ENCODE measurements at places on chromosomes 5 and 9.

DNA sequence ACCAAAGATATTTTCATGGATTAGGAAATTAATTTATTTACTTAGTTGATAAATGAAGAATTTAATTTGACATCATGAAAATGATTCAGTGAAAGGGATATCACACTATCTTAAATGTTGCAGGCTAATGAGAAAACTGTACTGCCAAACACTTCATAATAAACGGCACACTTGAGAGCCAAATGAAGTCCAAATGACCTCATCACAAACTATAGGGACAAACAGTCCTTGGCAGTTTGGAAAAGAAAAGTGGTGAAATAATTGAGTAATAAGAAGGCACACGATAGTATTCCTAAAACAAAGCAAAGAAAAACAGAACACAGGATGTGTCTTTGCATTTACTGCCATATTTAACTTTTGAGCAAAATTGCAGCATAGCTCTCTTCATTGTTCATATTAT lies 116.9 kb upstream of the TLR4 start:
- DNase-seq: no peak

GRCh38 chr9:2709645-2710101 lies 7.6 kb upstream of the KCNV2 start:
- no peak for DNase-seq

DNA sequence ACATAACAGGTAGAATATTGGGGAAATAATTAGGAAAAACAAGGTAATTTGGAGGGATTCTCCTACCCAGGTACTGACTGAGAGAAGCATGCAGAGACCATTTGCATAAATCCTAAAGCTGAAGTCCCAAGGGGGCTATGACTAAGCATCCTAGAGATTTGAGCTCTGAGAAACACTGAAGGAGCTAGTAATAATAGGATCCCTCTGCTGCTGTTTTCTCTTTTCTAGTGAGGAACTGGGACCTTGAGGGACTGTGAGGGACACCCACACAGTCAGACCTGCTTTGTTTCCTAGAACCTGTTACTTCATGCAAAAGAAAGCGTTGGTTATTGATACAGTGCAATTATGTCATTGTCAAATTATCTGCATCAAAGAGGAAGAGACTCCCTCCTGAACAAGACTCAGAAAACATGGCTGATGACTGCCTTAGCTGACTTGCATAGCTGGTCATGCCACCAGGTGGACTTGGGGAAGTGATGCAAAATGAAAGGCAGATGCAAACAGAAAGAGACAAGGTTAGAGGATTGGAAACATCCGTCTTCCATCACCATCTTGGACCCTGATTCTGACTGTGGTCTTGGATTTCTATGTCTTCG lies 335.4 kb downstream of the NTRK2 start:
- DNase-seq: no peak

DNA sequence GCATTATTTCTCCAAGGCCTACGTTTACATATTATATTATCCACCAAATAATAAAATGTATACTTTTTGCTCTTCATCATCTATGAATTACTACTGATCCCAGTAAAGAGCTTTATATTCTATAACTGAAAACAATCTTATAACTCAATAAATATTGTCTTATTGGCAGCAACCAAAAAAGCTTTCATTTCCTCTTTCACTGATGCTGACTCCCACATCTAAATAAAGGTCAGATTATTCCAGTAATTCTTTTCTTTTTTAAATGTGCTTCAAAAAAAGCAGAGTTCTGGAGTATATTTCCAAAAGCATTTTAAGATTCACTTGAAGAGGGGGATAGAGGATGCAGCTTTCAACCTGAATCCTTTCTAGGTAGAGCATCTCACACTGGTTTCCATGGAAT lies 75.3 kb upstream of the NR4A3 start:
- no peak for DNase-seq

DNA sequence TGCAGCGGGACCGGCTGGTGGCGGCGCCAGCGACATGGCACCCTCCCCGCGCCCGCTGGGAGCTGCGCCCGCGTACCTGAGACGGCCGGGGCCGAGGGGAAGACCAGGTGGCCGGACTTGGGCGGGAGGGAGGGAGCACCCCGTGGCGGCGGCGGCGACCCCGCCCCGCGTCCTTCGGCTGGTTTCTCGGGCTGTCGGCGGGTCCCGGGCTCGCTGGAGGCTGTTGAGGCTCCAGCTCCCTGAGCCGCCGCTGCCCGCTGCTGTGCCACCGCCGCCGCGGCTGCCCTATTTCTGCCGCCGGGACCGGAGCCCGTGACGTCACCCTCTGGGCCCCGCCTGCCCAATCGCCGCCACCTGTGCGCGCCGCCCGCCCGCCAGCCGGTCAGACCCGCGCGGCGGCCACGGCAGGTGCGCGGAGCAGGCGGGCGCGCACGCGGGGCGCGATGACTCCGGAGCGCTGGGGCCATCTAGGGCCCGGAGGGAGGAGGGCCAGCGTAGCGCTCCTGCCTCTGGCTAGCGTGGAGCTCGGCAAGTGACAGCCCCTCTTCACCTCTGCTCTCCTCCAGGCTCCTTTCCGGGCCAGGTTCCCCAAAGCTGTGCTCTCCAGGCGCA lies at the start of gene FSTL4:
Gene FSTL4, minus strand, starts transcription at position 293 of the 612 bp plus-strand sequence.
- no peak for DNase-seq

GRCh38 chr9:27802418-27802817 lies 229.1 kb upstream of the C9orf72 start:
- no peak for DNase-seq

DNA sequence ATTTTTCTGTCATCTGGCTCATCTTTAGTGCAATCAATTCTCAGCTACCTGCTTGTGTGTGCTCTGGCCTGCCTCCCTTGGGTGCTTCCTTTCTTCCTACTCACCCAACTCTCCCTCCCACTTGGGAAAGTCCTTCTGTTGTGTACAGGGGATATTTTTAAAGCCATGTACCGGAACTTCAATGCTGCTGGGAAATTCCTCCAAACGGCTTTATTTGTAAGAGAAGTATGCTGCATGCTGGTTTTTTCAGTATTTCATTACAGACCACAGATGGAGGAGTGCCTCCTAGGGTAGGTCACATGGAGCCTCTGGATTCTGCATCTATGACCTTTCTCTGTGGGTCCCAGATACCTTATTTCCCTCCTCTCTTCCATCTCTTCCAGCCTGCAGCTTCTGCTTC lies 5.4 kb upstream of the HMHB1 start:
- DNase-seq: no peak

- no peak for DNase-seq
Observed at GRCh38 chr5:20434786-20435185, 446.8 kb upstream of the CDH18 start.

- DNase-seq: no peak
Observed at GRCh38 chr5:140113180-140113698, 670 bp upstream of the PURA start.

- no peak for DNase-seq
Observed at GRCh38 chr9:119240546-119240945, 128.7 kb downstream of the BRINP1 start.

GRCh38 chr5:88688984-88689667 lies 193.9 kb downstream of the MEF2C start:
- DNase-seq: no peak

DNA sequence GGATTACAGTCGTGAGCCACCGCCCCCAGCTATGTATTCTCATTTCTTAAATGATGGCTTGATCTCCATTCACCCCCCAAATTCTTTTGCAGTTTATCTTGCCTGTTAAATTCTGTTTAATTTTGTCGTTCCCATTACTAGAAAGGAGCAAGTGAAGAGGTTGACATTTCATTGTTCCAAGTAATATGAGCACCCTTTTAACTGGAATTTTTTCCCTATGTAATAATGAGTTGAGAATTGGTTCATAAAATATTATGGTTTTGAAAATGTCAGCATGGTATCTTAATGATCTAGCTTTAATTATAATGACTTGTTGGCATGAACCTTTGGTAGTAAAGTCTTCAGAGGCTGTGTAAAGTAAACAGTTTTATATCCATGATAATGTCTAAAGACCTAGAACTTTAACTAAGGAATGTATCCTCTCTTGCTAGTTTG lies 37.4 kb downstream of the F2RL2 start:
- DNase-seq: no peak

GRCh38 chr9:28272127-28272526 lies 698.8 kb upstream of the C9orf72 start:
- no peak for DNase-seq

DNA sequence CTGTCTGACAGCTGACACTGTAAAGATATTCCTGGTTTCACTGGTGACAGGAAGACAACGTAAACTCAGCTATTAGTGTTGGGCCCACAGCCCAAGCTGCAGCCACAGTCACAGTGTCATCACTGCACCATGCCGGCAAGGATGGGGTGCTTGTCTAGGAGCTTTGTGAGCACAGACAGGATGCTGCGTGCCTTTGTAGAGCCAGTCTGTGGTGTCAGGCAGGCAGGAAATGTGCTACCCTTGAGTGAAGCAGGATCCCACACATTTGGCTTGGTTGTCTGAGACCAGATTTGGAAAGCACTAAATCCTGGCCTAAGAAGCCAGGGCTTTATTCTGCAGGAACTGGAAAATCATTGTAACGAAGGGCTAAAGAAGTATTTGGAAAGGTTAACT lies 121.6 kb upstream of the ADAMTS16 start:
- no peak for DNase-seq

DNA sequence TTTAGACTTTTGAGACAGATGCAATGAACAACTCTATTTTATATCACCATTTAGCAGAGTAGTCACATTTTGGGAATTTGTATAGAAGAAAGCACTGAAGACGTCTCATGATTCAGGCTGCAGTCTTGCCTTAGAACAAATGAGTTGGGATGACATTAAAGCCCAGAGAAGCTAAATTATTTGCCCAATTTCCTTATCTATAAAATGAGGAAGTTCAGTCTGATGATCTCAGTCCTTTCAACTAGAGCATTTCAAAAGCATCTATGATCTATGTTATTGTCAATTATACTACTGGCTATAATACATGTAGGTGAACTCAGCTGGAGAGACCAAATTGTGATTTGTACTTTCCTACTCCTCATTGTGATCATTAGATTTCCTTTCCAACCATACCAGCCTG lies 154.1 kb downstream of the OSTF1 start:
- no peak for DNase-seq

- no peak for DNase-seq
Observed at GRCh38 chr5:137336565-137337120, 162.5 kb downstream of the SPOCK1 start.

GRCh38 chr5:142432961-142433360 lies 108.1 kb upstream of the SPRY4 start:
- DNase-seq: no peak

GRCh38 chr5:78699552-78700153 lies 51.1 kb upstream of the LHFPL2 start:
- peak; percentile 97 for DNase-seq

DNA sequence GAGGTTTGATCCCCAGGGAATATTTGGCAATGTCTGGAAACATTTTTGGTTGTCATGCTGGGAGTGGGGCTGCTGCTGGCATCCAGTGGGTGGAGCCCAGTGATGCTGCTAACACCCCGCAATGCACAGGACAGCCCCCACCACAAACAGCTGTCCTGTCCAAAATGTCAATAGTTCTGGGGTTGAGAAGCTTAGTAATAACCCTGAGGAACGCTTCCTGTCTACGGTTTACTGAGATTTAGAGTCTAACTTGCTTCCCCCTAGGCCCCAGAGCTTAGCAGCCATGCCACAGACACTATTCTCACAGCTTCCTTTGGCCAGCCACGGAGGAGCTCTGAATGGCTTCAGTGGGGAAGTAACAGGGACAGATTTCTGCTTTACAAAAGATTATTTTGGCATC lies 66.5 kb downstream of the MSX2 start:
- no peak for DNase-seq

DNA sequence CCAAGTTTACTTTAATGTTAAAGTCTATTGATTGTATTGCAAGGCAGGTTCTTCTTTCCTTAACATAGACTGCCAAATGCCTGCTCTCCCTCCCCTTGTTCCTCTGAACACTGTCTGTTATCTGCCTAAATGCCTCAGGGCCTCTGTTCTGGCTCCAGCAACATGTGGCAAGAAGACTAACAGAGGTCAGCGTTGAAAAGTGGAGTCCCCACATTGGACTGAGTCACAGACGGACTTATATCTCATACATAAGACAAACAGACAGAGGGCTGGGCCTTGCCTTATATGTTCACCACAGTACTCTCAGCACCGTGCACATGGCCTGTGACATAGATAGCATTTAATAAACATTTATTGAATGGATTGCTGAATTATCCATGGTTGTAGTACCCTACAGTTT lies 91.4 kb downstream of the TSSK1B start:
- no peak for DNase-seq

GRCh38 chr9:126216826-126217225 lies 109.8 kb upstream of the MVB12B start:
- no peak for DNase-seq

DNA sequence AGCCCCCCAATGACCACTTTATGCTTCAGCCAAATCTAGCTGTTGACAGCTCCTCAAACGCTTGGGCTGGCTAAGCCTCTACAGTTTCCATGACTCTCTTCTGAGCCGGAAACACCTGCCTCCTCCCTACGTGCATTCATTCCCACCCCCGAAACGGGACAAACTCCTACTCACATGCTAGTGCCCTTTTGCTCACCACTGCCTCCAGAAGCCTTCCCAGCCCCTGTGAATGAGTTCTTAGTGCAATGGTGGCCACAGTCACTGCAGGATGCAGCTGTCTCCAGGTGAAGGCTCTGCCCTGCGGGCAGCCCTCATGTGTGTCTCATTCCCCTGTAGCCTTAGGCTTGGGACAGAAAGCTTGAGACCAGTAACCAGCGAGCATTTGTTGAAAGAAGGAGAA lies 68.8 kb upstream of the DAB2IP start:
- DNase-seq: no peak

GRCh38 chr5:96321345-96321744 lies 111.7 kb downstream of the PCSK1 start:
- DNase-seq: peak; percentile 33

GRCh38 chr9:16179566-16179965 lies 626.7 kb downstream of the CCDC171 start:
- no peak for DNase-seq

DNA sequence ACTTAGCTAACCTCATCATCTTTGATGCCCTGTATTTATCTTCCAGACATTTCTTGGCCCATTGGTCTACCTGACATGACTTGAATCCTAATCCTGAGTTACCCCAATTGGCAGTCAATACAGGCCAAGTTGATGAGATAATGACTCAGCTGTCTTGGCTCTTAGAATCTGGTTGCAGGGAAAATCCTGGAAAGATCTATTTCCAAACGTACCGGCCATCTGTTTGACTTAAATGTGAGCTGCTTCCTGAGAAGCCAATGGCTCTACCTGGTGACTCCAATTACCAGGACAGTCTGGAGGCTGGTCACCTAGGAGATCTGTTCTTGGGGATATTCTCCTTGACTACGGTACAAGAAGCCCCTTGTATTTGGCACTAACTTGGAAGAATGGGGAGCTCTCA lies 475.2 kb upstream of the BRINP1 start:
- DNase-seq: no peak

GRCh38 chr5:69224520-69224919 lies 10.2 kb upstream of the CDK7 start:
- DNase-seq: no peak

GRCh38 chr5:130323804-130324454 lies 419.7 kb downstream of the CHSY3 start:
- no peak for DNase-seq

GRCh38 chr9:110141227-110141793 lies 66.6 kb downstream of the C9orf152 start:
- DNase-seq: no peak

- no peak for DNase-seq
Observed at GRCh38 chr9:15444141-15444540, 21.5 kb downstream of the SNAPC3 start.

- DNase-seq: no peak
Observed at GRCh38 chr9:114033397-114034103, 44.5 kb downstream of the AMBP start.

- DNase-seq: no peak
Observed at GRCh38 chr5:1750469-1750868, 49.2 kb downstream of the MRPL36 start.
